ENCODE measurements at places on chromosomes 5 and 9. TPM values are rescaled to one million over a fixed set of nuclear protein-coding genes. Genes with fewer than 3 reads are reported as not detected.

- H3K4me3 ChIP-seq = no peak overlapping the region
- peak overlapping the region; percentile 4 for H3K27ac ChIP-seq
- H3K36me3 ChIP-seq = no peaks in the 10 kb centered on the region
- H3K4me1 ChIP-seq = peaks cover 37% of the 10 kb centered on the region
- no peaks in the 10 kb centered on the region for H3K27me3 ChIP-seq
Observed at GRCh38 chr5:72244862-72245371, 75.1 kb downstream of the MRPS27 start.

Gene DMRT3
- total RNA-seq = not detected

GRCh38 chr5:36364473-36364872, 62.8 kb upstream of the RANBP3L start:
- no peak overlapping the region for H3K27ac ChIP-seq
- no peaks in the 10 kb centered on the region for H3K36me3 ChIP-seq
- H3K4me1 ChIP-seq = no peaks in the 10 kb centered on the region
- no peak overlapping the region for H3K4me3 ChIP-seq
- DNase-seq = no peak
- H3K27me3 ChIP-seq = no peaks in the 10 kb centered on the region

DNA sequence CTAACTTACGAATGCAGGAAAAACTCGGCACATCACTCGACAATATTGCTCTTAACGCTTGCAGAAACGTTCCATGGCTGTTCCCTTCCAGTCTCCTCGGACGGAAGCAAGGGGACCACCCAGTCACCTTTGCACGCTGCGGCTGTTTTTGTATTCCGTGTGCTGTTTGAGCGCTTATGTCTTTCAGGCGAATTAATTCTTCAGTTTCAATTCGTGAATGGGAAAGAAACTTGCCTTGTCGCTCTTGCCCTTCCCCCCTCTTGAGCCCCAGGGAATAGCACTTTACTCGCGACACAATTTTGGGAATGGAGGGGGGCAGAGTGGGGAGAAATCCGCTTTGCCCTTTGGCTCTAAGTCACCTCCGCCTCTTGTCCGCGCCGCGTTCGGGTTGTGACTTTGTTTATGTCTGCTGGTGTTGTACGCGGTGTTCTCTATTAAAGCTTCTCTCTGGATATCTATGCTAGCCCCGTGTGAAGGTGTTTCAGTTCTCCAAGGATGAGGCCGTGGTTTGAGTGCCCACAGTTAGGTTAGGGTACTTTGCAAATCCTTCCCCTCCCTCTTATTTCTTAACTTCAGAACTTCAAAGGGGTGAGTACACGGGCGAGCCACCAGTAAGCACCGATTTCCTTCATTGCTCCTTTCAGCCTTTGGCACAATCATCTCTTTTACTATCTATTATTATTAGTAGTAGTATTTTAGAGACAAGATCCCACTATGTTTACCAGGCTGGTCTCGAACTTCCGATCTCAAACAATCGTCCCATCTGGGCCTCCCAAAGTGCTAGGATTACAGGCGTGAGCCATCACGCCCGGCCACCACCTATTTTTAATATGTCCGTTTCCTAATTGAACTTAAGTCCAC, 2.7 kb downstream of the FOXB2 start:
- no peak overlapping the region for H3K27ac ChIP-seq
- H3K36me3 ChIP-seq = no peaks in the 10 kb centered on the region
- no peak for DNase-seq

- H3K36me3 ChIP-seq = no peaks in the 10 kb centered on the region
- DNase-seq = no peak
- 0 out of 2 replicates have a peak, but pooled peaks cover 2% of the 10 kb centered on the region for H3K27me3 ChIP-seq
- H3K4me3 ChIP-seq = no peak overlapping the region
Observed at GRCh38 chr9:36901528-36901927, 132.5 kb downstream of the PAX5 start.

Gene SLC6A3
- 0.05 TPM for total RNA-seq

GRCh38 chr9:123338710-123339665, 17.0 kb upstream of the CRB2 start:
- H3K4me3 ChIP-seq = no peak overlapping the region
- no peaks in the 10 kb centered on the region for H3K36me3 ChIP-seq
- peaks cover 10% of the 10 kb centered on the region for H3K4me1 ChIP-seq
- DNase-seq = no peak

GRCh38 chr5:159915904-159916840, at the start of gene ADRA1B:
TSS of gene ADRA1B (plus strand) at chr5:159916482. CDS start at chr5:159916906, 424 bp downstream.
- DNase-seq = no peak
- H3K4me1 ChIP-seq = peaks cover 24% of the 10 kb centered on the region
- peak within 1 kb of the TSS; percentile 2 for H3K27ac ChIP-seq
- H3K36me3 ChIP-seq = no peaks in the 10 kb centered on the region
- H3K4me3 ChIP-seq = peak within 1 kb of the TSS; percentile 66

GRCh38 chr5:145775411-145775810, 59.7 kb downstream of the PRELID2 start:
- no peak for DNase-seq
- H3K36me3 ChIP-seq = no peaks in the 10 kb centered on the region
- no peak overlapping the region for H3K4me3 ChIP-seq
- H3K27me3 ChIP-seq = no peaks in the 10 kb centered on the region

GRCh38 chr9:125529589-125530515, 177.2 kb downstream of the MAPKAP1 start:
- no peak overlapping the region for H3K4me3 ChIP-seq
- no peaks in the 10 kb centered on the region for H3K27me3 ChIP-seq
- H3K36me3 ChIP-seq = no peaks in the 10 kb centered on the region
- H3K27ac ChIP-seq = no peak overlapping the region
- no peaks in the 10 kb centered on the region for H3K4me1 ChIP-seq
- no peak for DNase-seq

Gene FYB1
- total RNA-seq = 0.46 TPM

GRCh38 chr9:19940811-19941535, 152.1 kb upstream of the SLC24A2 start:
- H3K36me3 ChIP-seq = no peaks in the 10 kb centered on the region
- no peak overlapping the region for H3K4me3 ChIP-seq
- no peaks in the 10 kb centered on the region for H3K4me1 ChIP-seq
- H3K27ac ChIP-seq = no peak overlapping the region
- DNase-seq = no peak

- H3K4me1 ChIP-seq = no peaks in the 10 kb centered on the region
- no peak for DNase-seq
- no peak overlapping the region for H3K27ac ChIP-seq
- H3K36me3 ChIP-seq = no peaks in the 10 kb centered on the region
Observed at GRCh38 chr9:93663877-93664548, 87.6 kb downstream of the PHF2 start.

DNA sequence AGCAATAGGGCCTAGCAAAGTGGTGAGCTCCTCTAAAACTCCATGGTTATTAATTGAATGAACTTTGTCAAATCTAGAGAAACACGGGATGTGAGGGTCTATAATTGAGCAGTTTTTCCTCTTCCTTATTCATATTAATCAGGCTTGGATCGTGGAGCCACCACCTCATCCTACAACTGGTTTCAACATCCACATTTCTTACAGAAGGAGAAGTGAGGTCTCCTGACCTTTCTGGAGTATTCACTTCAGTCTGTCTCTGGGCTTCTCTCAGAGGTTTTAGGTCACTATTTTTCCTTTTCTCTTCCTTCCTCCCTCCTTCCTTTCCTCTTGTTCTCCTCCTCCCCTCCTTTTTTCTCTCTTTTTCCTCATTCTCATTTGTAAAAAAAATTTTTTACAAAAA, 177.3 kb upstream of the ACTBL2 start:
- no peak overlapping the region for H3K4me3 ChIP-seq
- H3K27me3 ChIP-seq = no peaks in the 10 kb centered on the region
- no peak for DNase-seq
- H3K36me3 ChIP-seq = no peaks in the 10 kb centered on the region
- H3K27ac ChIP-seq = peak overlapping the region; percentile 18

DNA sequence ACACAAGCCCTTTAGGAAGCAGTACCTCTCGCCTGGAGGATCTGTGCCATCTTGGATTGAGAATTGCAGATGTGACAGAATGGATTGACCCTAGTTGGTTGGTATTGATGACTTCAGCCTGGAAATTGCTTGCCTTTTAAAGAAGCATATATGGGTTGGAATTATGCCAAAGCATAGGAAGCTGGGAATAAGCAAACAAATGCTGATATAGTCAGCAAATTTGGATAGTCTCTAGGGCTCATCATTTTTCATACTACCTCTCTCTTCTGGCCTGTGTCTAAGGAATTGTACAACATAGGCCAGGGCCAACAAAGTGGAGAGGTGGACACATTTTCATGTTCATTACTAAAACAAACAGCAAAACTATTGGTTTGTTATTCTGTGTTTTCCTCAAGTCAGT, 13.2 kb downstream of the TRIM32 start:
- no peaks in the 10 kb centered on the region for H3K27me3 ChIP-seq
- no peaks in the 10 kb centered on the region for H3K4me1 ChIP-seq

Measured in Panc1 (cell line).